NCI-H2107 (cell line): ENCODE measurements at places on chromosomes 12 and 14.

- DNase-seq, result no peak
These were observed 32.1 kb upstream of the GSG1 start for GRCh38 chr12:13135371-13136178.

GRCh38 chr12:3772380-3772779, 19.5 kb upstream of the CRACR2A start:
- DNase-seq, result no peak

GRCh38 chr14:50067723-50068495, 48.5 kb downstream of the VCPKMT start:
- DNase-seq, result no peak

DNA sequence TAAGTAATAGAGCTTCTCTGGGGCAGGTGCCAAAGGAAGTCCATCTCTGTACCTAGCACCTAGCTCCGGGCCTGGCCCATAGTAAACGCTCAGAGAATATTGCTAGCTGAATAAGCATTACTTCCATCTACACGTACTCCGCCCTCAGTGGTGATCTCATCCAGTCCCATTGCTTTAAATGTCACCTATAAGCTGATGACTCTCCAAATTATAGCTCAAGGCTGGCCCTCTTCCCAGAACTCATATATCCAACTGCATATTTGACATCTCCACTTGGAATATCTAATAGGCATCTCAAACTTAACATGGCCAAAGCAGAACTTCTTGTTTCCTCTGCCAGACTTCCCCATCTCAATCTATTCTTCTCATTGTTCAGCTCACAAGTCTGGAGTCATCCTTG, 6.9 kb upstream of the DYNLL1 start:
- no peak for DNase-seq

DNA sequence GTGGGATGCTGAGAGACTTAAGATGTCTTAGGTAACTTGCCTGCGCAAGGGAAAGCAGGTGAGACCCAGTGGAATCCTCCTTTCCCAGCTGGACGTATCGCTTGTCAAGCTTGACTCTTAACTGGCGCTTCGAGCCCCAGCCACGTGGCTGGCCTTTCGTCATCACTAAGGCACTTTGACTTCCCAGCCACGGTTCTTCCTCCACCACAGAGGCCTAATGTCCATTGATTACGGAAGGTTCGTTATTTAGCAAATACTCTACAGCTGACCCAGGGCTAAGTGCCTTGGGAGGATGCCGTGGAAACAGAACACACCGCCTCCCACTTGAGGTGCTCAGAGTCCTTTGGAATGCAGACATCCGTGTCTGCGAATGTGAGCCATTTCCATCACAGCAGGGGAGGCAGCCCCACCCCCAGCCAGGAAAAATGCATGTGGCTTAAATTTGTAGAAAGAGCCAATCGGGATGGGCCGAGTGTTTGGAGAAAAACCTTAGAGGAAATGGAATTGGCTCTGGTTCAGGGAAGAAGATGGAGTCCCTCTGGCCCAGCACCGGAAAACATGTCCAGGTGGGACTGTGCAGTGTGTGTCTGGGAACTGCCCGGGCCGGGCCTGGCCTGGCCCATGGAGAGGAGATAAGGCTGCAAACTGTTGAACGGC, 115.7 kb downstream of the PLXNC1 start:
- DNase-seq, result no peak
